Foreskin keratinocyte (primary cell): ENCODE measurements at places on chromosomes 6 and 20.

DNA sequence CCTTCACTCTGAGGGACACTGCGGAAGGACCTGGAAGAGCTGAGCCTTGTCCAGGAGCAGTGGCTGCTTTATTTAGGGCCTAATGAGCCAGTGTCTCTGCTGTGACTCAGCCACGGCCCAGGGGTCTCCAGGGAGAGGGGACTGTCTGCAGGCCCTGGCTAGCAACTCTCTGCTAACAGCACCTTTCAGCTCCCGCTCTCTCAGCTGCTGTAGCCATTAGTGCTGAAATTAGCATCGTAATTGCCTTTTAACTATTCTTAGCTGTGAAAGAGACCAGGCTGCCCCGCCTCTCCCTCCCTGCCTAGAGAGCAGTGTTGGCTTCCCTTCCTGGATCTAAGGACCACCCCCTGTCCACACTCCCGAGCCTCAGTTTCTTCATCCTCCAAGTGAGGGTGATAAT is 53.1 kb upstream of the SLC32A1 start:
- DNase-seq, result no peak

GRCh38 chr20:12573442-12573841 is 435.3 kb upstream of the SPTLC3 start:
- no peak for DNase-seq

DNA sequence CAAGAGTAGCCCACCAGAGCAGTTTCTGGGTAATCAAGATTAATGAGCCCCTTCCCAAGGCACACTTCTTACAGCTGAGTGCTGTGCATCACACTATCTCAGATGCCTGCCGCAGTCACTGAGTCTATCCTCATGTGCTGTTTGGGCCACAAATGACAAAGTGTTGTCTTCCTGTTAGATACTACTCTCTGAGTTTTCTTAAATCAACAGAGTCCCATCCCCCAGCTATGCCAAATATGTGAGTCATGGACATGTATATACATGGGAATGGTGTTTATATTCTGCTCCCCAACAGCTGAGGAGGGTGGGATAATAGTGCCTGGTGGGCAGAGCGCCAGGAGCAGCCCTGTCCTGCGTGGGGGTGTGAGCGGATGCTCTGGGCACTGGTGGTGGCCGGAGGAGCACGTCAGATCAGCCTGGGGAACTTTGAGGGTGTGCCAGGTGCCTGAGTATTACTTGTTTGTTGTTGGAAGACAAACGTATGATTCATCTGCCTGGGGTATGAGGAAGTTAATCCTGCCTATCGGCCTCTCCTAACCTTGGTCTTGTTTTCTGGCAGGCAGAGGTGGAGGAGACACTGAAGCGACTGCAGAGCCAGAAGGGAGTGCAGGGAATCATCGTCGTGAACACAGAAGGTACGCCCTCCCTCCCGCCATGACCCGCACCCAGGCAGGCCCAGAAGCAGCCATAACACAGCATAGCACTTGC is 9.6 kb downstream of the DYNLRB1 start:
- peak; percentile 99 for DNase-seq

GRCh38 chr6:27136077-27136644 is 111.3 kb upstream of the PRSS16 start:
- DNase-seq, result no peak

DNA sequence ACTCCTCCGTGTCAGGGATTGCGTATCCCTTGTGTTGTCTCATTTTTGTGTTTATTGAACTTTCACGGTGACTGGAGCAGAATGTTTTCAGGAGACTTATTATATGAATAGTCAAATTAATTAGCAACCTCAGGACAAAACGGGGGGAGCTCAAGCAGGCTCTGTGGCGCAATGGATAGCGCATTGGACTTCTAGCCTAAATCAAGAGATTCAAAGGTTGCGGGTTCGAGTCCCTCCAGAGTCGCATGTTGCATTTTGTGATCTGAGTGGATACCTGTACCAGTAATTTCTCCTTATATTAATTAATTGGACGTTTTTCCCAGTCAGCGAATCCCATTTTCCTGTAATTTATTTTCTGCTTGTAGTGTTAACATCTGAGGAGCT is 89.1 kb upstream of the ZNF184 start:
- DNase-seq, result peak; percentile 68

DNA sequence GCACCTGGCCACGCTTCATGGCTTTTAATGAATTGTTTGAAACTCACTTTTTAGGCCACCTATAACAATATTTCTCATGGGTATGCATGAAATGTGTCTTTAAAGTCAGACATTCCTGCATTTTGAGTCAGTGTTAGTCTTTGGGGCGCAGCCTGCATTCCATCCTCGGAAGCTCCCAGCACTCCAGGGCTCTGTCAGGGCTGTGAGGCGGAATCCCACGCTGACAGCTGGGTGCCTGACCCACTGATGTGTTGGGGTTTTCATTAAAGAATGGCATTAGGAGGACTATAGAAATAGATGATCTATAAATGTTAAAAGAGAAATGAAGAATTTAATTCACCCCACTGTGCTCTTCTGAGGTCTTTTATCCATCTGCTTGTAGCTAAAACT is 16.2 kb upstream of the CLDN20 start:
- peak; percentile 79 for DNase-seq

DNA sequence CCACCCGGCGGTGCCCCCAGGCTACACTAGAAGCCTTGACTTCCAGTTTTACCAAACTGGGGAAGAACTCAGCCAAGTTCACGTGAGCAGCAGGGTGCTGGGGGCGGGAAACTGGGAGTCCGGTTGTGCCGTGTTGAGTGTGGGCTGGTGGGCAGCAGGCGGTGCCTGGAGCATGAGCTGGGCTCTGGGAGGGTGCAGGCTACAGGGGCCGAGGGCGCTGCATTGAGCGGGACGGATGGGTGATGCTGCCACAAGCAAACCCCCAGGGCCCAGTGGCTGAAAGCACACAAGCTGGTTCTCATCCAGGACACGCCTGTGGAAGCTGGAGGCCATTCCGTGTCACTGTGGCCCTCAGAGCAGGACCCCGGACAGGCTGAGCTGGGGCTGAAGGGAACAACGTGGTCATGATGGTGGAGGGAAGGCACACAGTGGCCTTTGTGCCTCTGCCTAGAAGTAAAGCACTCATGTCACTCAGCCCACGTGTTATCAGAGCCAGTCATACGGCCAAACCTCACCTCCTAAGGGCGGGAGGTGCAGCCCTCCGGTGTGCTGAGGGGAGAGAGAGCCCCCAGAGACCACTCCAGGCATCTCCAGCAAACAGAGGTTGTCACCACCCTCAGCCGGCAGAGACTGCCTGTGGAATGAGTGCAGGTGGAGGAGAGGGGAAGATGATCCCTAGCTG is 29.5 kb downstream of the RBM38 start:
- DNase-seq, result no peak

DNA sequence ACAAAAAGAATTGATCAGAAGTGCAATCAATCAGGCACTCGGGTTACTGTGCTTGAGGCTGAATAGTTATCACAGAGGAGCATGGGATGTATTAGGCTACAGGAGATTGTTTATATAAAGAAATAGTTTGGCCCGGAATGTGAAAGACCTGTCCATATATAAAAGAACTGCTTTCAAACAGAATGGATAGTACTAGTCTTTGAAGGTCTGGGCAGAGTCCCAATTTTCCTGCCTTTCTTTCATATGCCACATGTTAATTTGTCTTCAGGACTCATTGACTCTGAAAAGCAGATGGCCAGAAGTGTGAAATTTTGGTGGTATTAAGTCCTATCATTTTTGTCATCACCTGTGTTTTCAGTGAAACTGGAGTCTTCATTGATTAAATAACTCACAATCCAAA is 314.5 kb downstream of the EYA4 start:
- no peak for DNase-seq

DNA sequence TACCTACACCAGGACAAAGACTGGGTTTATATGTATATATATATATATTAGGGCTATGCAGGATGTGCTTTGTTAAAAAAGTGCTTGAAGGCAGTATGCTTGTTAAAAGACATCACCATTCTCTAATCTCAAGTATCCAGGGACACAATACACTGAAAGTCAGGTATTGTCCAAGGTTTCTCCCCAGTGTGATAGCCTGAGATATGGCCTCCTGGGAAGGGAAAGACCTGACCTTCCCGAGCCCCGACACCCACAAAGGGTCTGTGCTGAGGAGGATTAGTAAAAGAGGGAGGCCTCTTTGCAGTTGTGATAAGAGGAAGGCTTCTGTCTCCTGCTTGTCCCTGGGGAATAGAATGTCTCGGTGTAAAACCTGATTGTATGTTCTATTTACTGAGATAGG is 156.9 kb downstream of the GPX5 start:
- no peak for DNase-seq

DNA sequence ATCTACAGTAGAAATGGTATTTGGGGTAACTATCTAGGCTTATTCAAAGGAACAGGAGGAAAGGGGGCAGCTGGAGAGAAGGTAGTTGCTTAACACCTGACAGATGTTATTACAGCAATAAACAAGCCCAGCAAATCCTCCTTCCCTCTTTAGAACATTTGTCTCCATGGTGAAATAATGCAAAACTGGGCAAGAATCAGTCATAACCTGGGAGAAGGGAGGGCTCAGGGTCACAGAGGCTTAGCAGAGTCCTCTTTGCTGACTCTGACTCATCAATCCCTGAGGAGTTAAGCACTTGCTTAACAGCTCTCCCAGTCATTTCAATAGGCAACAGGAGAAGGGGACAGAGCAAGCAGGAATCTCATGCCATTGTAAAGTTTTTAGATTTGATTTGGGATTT is 230.3 kb downstream of the IBTK start:
- DNase-seq, result peak; percentile 93

GRCh38 chr6:158020272-158020711 is 38.6 kb downstream of the SYNJ2 start:
- no peak for DNase-seq

DNA sequence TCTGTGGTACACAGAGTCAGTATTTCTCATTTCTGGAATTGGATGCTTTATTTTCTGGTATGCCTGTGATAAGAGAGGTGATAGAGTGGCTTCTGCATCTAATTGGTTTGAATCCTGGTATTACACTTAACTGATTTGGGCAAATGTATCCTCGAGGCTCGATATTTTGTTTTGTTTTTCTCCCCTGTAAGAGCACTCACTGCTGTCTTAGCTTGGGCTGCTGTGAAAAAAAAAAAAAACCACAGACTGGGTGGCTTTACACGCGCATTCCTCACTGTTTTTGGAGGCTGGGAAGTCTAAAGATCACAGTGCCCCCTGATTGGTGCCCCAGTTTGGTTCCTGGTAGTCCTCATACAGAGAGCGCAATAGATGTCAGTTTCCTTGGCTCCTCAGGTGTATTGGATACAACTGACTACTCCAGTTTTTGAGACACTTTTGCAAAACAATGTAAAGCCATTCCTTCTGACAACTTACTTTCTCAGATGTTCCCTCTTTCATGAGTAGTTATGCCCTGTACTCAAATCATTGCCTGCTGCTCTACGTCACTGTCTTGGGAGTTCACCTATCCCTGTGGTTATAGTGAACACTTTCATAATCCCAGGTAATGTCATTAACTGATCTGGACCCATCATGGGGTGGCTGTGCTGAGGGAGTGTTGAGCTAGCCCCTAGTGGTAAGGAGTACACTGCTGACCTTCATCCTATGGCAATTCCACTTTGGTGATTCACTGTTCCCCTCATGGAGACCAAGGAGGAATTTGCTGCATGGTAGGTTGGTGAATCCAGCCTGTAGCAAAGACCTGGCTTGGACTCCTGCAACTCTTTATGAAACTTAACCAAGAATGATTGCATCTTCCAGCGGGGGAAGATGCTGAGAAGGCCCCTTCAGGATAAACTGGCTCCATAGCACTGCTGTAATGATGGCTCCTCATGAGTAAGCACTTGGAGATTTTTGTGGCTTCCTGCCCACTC is 3.5 kb upstream of the ACAT2 start:
- peak; percentile 75 for DNase-seq

- DNase-seq, result no peak
These were observed 80.5 kb downstream of the ZNF217 start for GRCh38 chr20:53513168-53513488.

GRCh38 chr6:169626169-169626568 is 75.7 kb downstream of the WDR27 start:
- no peak for DNase-seq

DNA sequence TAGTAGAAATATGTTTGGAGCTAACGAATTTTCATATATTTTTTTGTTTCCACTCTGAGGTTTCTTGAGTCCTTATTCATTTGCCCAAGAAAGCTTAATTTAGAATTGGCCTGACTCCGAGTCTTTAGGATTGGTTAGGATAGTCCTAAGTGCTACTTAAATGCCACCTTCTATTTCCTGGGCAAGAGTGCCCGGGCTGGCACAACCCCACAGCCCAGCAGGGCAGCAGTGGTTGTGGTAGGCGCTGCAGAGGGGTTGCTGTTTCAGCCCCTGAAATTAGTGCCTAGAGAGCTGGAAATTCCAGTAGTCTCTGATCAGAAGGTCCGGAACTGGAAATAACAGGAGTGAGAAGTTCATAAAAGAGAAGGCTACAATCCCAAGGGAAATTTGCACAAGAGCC is 139.4 kb upstream of the TENT5A start:
- DNase-seq, result no peak

- no peak for DNase-seq
These were observed 129.3 kb downstream of the DTNBP1 start for GRCh38 chr6:15533379-15534026.

- DNase-seq, result no peak
These were observed 30.5 kb downstream of the SLC9A8 start for GRCh38 chr20:49843139-49843538.

- no peak for DNase-seq
These were observed 29.5 kb downstream of the ROS1 start for GRCh38 chr6:117396228-117396627.

- no peak for DNase-seq
These were observed 170.5 kb downstream of the VEGFA start for GRCh38 chr6:43940393-43941087.

- DNase-seq, result no peak
These were observed 33.1 kb upstream of the MCUR1 start for GRCh38 chr6:13847326-13848050.
